ENCODE measurements at places on chromosomes 4 and X.

DNA sequence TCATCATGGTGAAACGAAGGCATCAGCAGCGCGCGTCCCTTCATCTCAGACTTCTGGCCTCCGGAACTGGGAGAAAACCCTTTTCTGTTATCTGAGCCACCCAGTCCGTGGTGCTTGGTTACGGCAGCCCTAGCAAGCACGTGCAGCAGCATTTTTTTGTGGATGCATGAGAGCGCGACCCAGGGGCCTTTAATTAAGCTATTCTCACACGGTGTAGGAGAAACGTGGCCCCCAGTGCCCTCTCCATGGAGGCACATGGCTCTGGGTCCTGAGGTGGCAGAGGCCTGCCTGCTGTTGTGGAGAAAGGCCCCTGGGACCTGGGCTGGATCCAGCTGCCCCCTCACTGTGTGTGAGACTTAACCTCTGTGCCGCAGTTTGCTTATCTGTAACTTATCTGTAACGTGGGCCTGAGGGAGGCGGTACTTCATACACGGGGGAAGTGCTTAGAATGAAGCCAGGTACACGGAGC lies 9.5 kb downstream of the CLCN4 start:
- DNase-seq, result no peak

DNA sequence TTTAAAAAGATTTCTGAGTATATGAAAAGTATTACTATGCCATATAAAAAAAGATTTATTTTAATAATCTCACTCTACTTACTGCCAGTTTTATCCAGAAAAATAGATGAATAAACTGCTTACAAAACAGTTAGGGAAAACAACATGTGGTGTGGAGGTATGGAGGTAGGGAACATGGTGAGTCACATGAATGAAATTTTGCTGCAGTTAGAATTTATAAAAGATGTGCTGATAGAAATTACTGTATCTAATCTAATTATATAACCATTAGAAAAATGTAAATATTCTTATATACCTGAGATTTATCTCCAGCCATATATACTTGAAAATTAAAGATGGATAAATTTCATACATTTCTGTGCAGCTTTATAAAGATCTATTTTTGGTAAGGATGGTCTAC lies 184.0 kb upstream of the ANK2 start:
- no peak for DNase-seq

DNA sequence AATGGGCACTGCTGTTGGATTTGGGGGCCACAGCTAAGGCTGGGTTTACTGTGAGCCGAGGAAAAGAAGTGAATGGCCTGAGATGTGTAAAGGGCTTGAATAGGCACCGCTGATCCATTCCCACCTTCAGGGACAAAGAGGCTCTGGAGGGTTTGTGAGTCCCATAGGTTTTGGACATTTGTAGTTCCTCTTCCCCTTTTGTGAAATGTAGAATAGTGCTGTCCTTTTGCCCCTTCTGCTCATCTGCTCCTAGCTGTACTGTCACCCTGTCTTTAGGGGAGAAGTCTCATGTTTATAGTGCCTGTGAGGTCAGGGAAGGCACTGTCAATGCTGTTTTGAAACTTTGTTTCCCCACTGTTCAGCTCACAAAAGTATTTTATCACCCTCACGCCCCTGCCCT lies 26.4 kb upstream of the CLCN4 start:
- DNase-seq, result no peak

DNA sequence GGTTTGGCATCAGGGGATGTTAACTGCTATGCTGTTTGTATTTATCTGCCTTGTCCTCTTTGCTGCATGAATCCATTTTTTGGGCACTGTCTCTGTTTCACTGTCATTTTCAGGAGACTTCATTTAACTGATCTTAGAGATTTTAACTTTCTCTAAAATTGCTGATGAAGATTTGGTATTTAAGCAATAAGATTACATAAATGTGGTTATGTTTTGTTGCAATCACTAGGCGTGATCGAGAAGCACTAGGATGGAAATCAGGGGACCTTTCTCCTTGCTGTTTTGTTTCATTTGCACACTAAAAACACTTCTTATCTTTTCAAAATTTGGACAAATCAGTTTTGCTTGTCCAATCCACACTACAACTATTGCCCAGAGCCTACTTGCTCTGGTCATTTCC lies 15.4 kb downstream of the CXCL2 start:
- DNase-seq, result no peak

DNA sequence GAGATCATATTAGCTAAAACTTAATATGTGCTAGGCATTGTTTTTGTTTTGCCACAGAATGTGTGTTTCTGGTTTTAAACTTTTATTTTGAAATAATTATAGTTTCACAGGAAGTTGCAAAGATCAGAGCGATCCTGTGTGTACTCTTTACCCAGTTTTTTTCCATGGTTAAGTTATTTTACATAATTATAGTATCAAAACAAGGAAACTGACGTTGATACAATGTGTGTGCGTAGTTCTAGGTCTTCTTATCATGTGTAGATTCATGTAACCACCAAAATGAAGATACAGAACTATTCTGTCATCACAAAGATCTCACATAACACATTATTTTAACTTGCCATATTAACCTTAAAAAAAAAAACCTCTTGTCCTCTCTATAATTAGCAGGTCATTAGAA lies 69.2 kb downstream of the BLTP1 start:
- DNase-seq, result no peak

- no peak for DNase-seq
Observed at GRCh38 chr4:181793096-181793495, 450.1 kb upstream of the TENM3 start.

DNA sequence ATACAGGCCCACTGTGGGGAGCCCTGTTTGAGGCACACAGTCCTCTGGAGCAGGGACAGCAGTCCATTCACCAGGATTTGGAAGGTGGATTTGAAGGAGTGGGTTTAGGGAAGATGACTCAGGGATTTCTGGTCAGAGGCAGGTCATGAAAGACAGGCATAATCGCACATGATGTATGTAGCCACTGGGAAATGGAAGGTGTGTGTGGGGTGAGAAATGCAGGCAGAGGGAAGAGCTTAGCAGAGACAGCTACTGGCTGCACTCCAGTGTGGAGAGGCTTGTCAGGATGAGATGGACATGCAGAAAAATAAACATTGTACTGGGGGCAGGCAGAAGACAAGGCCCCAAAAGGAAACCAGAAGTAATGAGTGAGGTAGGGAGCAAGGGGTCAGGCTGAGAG lies 85.2 kb upstream of the STS start:
- DNase-seq, result no peak

GRCh38 chrX:7926914-7927258 lies 327 bp downstream of the PNPLA4 start:
- no peak for DNase-seq

DNA sequence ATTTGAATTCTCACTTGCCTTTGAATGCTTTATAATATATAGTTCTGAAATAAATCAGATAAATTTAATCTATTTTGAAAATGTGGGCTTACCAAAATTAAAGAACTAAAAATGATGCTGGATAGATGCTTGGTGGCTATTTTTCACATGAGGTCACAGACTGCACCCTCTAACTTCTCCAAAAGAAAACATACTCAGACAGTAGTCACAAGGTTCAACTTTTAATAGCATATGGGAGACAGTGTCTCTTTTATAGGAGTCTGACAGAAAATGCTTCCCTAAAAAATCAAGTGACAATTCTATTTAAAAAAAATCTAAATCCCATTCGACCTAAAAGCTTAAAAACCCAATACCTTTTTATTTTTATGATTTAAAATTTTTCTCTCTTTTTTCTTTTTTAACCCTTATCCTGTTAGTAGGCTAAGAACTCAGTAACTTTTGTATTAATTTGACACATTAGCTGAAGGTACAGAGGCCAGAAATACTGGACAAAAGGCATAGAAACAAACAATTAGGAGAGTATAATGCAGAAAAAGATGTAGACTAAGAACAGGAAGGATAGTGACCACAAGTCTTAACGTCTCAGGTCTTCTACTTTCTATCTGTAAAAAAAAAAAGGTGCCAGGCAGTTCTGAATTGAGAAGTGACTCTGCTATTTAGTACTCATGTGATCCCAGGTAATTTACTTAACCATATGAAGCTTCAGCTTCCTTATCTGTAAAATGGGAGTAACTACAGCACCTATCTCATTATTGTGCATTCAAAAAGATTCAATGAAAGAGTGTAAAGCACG lies 7.6 kb downstream of the TIGD4 start:
- no peak for DNase-seq

- DNase-seq, result no peak
Observed at GRCh38 chr4:131302108-131302507, 1847.0 kb upstream of the PCDH10 start.

- DNase-seq, result no peak
Observed at GRCh38 chr4:3196670-3197359, 52.1 kb upstream of the MSANTD1 start.

DNA sequence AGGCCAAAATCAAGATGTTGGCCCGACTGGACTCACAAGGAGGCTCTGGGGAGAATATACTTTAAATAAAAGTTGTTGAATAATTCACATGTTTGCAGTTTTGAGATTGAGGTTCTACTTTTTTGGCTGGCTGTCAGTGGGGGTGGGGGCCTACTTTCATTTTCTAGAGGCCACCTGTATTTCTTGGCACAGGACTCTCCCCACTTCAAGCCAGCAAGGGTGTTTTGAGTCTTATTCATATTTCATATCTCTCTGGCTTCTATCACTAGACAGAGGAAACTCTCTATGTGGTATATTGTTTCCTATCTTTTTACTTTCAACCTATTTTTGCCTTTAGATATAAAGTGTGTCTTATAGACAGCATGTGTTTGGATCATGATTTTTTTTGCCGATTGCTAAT lies 266.4 kb downstream of the PRR32 start:
- no peak for DNase-seq

DNA sequence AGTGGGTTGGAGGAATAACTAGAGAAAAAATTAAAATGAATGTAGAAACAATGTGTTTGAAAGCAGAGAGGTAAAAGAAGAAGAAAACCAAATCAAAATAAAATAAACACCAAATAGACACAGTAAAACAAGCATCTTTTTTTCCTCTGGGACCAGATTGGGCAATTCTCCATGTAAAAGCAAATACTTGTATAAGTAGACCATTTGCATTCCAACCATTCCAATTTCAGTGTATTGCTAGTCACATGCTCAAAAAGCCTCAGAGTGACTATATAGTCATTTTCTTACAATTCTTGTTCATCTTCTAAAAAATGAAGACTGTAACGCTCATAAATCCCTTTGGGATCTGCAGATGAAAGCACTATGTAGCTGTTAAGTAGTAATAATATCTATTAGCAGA lies 969.5 kb downstream of the PCDH18 start:
- DNase-seq, result no peak

DNA sequence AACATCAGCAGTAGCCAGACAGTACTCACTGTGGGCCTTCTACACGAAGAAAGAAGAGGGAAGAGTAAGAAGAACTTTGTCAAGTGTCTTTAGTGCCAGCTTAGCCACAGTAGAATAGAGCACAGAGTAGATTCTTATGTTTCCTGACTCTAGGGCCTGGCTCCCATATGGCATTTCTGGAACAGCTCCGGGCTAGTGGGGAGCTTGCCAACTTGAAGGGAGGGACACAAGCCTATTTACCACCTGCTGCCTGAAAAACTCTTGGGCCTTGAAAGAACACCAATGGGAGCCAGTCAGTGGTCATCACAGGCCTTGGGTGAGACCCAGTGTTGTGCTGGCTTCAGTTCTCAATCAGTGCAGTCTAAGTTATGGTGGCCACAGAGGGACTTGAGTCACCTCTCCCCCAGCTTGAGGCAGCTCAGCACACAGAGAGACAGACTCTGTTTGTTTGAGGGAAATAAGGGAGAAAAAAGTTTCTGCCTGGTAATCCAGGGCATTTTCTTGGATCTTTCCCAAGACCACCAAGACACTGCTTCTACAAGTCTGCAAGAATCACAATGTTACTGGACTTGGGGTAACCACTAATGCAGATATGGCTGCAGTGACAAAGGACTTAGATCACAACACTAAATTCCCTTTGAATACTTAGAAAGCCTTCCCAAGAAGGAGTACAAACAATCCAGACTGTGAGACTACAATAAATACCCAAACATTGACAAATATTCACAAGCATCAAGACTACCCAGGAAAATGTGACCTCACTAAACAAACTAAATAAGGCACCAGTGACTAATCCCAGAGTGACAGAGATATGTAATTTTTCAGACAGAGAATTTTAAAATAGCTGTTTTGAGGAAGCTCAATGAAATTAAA lies 261.0 kb upstream of the NDST3 start:
- DNase-seq, result no peak

DNA sequence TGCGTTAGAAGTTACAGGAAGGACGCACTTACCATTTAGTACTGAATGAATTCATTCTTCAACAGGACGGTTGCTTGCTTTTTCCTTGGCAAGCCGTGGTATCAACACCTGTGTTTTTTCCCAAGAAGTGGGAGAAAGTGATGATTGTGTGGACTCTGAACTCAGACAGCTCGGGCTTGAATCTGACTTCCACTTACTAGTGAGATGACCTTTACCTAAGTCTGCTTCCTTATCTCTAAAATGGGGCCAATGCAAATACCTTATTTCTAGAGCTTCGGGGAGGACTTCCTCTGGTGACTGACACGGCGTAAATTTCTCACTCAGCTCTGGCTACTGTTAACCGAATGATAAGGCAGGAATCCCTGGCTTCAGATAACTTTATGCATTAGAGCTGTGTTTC lies 146.8 kb upstream of the RBPJ start:
- DNase-seq, result no peak

GRCh38 chrX:43846558-43846957 lies 35.7 kb downstream of the MAOB start:
- no peak for DNase-seq

GRCh38 chr4:160546201-160546600 lies 1443.3 kb downstream of the RAPGEF2 start:
- DNase-seq, result no peak

GRCh38 chr4:76821641-76822040 lies 76.3 kb downstream of the SOWAHB start:
- no peak for DNase-seq

DNA sequence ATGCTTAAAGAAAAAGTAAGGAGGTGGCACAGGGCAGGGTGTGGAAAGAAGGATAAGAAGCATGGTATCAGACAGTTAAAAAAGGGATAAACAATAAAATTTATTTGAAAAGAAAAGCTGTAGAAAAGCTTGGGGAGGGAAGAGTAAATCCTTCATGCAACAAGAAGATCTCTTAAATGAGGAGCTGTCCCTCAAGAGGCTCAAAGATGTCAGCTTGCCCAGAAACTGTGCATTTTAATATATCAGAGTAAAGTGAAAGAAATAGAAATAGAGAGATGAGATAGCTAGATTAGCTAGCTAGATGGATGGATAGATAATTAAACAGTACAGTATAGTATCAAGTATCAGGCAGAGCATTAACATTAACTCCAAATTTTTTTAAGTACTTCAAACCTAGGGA lies 170.3 kb downstream of the LDB2 start:
- DNase-seq, result no peak

- DNase-seq, result no peak
Observed at GRCh38 chrX:9282325-9282724, 182.5 kb upstream of the TBL1X start.

GRCh38 chrX:10519278-10519677 lies 101.1 kb downstream of the MID1 start:
- no peak for DNase-seq

GRCh38 chr4:138655985-138656384 lies 359.6 kb upstream of the NOCT start:
- no peak for DNase-seq

GRCh38 chr4:11966782-11967181 lies 538.1 kb upstream of the HS3ST1 start:
- no peak for DNase-seq

- DNase-seq, result no peak
Observed at GRCh38 chrX:12989461-12989860, 14.6 kb downstream of the TMSB4X start.

- peak; percentile 44 for DNase-seq
Observed at GRCh38 chrX:129980540-129981199, 1.8 kb upstream of the BCORL1 start.
